ENCODE measurements at places on chromosomes 3 and 15.
A peak's percentile ranks its signal among the peaks of the same experiment; 100 is the strongest.

DNA sequence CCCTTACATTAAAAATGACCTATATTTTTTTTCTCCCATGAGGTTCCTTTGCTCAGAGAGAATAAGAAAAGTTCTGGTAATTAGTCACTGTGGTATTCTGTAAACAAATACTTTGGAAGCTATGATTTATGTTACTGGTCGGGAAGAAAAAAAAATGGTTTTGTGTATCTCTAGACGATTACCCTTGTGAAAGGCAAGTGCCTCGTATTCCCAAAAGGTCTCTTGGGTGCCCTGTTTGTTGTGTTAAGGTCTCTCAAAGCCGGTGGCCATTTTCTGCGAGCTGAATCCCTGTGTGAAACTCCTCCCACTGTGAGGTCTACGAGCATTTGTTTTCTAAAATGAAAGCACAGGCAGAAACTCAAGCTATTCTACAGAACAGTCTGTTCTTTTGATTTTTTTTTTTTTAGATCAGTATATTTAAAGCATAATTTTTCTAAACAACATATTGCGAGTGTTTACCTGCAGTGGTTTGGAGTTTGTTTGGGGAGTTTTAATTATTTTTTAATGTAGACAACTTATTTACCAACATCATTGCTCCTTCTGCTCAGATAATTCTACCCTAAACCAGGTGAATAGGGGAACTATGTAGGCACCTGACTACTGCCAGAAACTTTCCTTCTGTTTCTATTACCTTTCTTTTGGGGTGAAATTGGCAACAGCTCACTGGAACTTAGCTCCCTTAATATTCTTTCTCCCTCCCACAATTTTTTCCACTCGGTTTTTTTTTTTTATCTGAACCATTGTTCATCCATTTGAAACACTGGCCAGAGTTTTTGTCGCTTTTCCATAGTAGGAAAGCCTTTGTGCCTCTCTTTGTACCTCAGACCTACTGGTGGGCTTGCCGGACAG lies 44.0 kb downstream of the ZBTB38 start:
- peak; percentile 90 for DNase-seq

DNA sequence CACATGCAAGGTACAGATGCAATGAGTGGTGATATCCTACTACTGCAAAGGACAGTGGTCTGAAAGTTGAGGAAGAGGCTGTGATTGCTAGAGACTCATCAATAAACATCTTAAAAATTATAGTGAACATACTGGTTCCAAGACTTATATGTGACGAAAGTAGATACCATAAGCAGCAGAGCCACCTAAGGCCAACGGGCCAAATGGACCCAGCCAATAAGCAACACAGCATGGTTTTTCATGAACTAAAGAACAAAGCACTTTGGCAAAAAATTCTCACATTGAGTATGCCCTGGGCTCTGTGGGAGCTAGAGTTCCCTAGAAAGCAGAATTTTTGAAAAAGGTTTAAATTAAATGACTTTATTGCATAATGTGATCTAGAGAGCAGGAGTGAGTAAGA lies 272.1 kb downstream of the SI start:
- no peak for DNase-seq

DNA sequence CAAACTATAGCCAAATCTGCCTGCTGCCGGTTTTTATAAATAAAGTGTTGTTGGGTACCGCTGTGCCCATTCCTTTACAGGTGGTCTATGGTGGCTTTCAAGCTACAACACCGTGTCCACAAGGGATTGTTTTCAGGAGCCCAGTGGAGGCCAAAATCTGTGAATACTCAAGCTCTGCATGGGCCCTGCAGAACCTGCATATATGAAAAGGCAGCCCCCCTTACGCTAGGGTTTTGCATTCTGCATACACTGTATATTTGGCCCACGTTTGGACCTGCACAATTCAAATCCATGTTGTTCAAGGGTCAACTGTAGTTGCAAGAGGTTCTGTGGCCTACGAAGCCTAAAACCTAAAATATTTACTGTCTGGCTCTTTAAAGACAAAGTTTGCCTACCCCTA lies 122.2 kb upstream of the TLE3 start:
- DNase-seq = no peak

DNA sequence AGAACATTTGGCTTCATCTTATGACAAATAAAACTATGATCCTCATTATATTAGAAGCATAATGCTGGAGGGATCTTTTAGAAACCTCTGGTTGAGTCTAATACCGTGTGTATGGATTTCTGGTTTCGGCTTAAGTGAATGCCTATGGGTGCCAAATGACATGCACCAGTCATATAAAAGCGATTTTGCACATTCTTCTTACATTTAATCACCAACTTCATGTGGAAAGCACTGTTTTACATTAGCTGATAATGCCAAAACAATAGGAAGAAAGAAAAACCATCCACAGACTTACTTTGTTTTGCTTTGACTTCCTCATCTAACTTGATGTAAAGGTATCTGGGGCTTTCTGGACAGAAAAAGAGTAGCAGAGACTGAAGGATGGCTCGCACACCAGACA lies 20.9 kb downstream of the SLC2A2 start:
- no peak for DNase-seq

DNA sequence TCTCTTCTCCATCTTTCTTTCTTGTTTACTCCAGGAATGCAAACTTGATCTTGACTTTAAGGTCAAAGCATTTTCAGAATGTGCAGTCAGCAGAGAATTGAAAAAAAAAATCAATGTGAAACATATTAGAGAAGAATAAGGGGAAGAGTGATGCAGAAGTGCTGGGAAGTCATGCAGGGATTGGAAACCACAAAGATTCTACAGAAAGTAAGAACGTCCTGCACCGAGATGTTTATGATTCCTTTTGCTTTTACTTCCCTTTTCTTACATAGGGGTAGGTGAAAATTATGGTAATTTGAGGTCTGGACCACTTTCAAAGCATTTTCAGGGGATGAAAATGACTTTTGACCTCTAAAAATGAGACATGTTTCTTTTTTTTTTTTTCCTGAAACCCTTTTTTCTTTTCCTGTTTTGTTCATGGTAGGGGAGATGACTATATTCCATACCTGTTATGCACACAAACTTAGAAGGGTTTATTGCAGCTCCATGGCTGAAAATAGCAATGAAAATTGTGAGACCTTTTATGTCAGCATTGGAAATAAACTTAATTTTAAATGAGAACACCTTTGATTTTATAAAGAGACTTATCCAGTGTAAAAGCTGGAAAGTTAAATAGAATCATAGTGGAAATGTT lies 623.5 kb upstream of the TBL1XR1 start:
- DNase-seq = no peak

DNA sequence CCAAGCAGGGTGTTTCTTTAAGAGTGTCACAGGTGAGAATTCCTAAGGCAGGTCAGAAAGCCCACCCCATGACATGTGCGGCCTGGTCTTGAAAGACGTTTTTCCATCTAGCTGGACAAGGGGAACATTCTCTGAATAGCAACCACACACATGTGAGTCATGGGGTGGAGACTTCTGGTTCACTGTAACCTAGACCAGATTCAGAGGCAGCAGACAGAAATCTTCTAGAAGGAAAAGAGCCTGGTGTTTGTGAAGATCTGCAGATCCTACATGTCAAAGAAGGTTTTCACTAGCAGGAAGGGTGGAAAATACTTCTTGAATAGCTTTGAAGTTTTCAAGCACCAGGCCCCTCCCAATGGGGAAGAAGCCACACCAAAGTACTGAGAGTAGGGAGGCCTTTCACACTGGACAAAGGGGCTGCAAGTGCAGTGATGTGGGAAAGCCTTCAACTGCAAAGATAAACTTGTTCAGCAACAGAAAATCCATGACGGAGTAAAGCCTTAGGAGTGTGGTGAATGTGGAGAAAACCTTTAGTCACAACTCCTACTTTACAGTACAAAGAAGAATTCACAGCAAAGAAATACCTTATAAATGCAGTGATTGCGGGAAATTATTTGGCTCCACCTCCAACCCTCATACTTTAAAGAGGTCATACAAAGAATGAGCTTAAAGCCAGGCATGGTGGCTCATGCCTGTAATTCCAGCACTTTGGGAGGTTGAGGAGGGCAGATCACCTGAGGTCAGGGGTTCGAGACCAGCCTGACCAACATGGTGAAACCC lies 17.6 kb downstream of the ADAM10 start:
- DNase-seq = peak; percentile 80

- DNase-seq = peak; percentile 73
Observed at GRCh38 chr3:188067932-188068331, 86.0 kb upstream of the LPP start.

GRCh38 chr15:40295877-40296560 lies 11.7 kb downstream of the PLCB2 start:
- DNase-seq = no peak

GRCh38 chr3:48614044-48614443 lies 4.6 kb upstream of the UQCRC1 start:
- peak; percentile 9 for DNase-seq

DNA sequence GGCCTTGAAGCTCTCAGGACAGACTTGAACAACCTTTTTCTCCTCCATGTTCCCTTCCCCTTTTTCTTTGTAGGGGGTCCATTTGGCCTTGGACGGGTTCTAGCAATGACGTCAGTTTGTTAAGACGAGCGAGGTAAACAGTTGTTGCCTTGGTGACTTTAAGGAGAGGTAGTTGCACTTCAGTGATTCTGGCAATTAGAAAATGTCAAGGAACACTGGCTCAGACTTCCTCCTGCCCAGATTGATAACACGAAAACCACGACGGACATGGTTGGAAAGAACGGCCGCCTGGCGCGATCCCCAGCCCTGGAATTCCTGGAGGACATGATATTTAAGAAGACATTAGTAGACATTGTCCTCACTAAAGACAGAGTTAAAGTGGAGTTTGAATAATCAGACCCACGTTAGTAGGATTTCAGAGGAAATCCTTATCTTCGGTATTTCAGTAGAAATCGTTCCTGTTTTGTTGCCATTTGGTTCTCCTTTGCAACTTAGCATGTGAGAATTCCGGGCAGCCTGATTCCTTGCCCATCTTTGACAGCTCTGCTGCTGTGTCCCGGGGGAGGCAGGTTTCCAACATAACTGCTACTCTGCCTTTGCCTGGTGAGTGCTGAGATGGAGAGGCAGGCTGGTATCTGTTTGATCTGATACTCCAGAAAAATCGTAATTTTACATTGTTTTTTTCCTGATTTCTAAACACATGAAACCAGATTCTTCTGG lies 87.3 kb downstream of the ST6GAL1 start:
- no peak for DNase-seq

DNA sequence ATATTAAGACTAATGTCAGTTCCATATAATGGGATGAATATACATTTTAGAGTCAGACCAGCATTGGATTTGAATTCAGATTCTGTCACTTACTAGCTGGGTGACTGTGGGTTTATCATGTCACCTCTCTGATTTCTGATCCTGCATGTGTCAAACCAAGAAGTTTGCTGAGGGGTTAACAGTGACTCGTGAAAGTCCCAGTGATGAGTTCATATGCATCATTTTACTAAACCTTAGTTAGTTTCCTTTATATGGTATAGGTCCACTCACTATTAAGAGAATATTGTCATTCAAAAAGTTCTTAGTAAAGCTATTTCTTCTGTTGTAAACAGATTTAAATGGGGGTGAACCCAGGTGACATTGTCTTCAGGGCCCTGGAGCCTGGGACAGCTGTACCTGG lies 102.3 kb downstream of the ZNF621 start:
- no peak for DNase-seq

GRCh38 chr15:63891079-63891767 lies 57.5 kb upstream of the HERC1 start:
- peak; percentile 80 for DNase-seq

GRCh38 chr15:48872632-48873031 lies 5.3 kb upstream of the EID1 start:
- no peak for DNase-seq

DNA sequence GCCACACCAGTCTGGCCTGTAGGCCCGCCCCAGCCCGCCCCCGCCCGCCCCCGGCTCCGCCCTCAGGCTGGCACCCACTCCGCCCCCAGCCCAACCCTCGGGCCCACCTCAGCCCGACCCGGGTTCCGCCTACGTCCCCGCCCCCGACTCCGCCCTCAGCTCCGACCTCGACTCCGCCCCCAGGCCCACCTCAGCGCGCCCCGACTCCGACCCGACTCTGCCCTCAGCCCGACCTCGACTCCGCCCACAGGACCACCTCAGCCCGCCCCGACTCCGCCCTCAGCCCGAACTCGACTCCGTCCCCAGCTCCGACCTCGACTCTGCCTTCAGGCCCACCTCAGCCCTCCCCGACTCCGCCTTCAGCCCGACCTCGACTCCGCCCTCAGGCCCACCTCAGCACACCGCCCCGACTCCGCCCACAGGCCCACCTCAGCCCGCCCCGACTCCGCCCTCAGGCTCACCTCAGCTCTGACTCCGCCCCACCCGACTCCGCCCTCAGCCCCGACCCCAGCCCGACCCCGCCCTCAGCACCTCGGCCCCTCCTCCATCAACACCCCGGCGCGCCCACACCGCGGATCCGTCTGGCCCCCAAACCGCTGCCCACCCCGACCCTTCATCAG lies at the start of gene RAB43:
RAB43 (minus strand) TSS at position 13 of the 620 bp plus-strand sequence. CDS start 315 bp downstream, outside the sequence.
- DNase-seq = peak; percentile 60

- DNase-seq = no peak
Observed at GRCh38 chr15:73597036-73597638, 36.1 kb downstream of the NPTN start.

DNA sequence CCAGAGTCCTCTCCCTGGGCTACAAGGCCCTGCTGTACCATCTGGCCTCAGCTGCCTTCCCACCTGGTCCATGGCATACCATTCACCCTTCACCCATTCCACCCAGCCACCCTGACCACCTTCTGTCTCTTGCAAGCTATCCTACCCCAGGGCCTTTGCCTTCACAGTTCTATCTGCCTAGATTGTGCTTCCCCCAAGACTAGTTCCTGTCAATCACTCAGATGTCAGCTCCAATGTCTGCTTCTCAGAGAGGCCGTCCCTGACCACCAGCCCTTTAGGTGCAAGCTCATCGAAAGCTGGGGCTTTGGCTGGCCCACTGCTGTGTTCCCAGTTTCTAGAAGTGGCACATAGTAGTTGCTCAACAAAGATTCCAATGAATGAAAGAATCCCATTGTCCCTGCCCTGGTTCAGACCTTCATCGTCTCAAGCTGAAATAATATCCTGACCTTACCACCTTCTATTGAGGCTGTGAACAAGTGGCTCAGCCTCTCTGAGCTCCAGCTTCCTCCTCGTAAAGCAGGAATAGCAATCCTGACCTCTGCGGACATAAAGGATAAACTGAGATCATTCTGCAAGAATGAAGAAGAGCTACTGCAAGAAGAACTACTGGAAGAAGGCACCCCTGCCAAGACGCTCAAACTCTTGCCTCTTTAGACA lies 15.8 kb downstream of the EFCAB12 start:
- peak; percentile 57 for DNase-seq

- no peak for DNase-seq
Observed at GRCh38 chr3:98812851-98813374, 49.8 kb downstream of the ST3GAL6 start.
